Activated CD8-positive, alpha-beta T cell treated with anti-CD3 and anti-CD28 coated beads for 36 hours (primary cell): ENCODE measurements at places on chromosomes 1 and 21. TPM values are rescaled to one million over a fixed set of nuclear protein-coding genes. Genes with fewer than 3 reads are reported as not detected.

The KPRP gene
- not detected for total RNA-seq

GRCh38 chr1:161956097-161956496 is 67.6 kb downstream of the OLFML2B start:
- DNase-seq: no peak

- no peak for DNase-seq
Observed at GRCh38 chr1:207841293-207841692, 69.6 kb downstream of the CD34 start.

- no peak for DNase-seq
Observed at GRCh38 chr1:27551170-27551952, 52.6 kb downstream of the AHDC1 start.
